ELF-1 (cell line): ENCODE measurements at places on chromosomes 1 and 21.

DNA sequence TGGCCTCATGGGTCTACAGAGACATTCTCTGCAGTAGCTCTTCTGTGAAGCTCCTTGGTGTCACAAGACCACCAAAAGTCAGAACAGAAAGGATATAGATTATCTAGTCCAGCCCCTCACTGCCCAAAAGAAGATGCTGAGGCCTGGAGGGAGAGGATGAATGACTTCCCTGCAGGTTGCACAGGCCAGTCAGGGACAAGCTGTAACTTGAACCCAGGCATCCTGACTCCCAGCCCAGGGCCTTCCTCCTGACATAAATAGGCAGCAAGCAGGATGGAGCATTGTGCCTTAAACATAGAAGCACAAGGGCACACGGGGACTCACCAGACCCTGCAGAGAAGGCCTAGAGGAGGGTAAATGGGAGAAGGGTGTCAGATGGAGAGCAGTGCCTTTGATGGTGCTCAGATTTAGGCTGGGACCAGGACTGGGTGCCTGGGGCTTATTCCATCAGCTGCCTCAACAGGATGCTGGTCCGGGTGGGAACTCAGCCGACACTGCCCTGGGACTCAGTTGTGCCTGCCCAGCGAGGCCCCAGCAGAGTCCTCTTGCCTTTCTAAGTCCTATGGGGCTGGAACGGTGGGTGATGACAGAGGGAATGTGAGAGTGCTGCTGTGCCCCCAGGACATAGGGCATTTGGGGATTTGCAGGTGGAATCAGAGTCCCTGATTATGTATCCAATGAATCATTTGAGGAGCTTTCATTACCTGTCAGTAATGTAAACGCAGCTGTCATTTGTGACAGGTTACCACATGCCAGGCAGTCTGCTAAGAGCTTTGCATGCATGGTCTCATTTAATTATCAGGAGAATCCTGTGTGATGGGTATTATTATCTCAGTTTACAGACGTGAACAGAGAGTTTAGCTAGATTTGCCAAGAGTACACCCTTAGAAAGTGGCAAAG lies 13.2 kb downstream of the S100A7A start:
- DNase-seq: no peak

DNA sequence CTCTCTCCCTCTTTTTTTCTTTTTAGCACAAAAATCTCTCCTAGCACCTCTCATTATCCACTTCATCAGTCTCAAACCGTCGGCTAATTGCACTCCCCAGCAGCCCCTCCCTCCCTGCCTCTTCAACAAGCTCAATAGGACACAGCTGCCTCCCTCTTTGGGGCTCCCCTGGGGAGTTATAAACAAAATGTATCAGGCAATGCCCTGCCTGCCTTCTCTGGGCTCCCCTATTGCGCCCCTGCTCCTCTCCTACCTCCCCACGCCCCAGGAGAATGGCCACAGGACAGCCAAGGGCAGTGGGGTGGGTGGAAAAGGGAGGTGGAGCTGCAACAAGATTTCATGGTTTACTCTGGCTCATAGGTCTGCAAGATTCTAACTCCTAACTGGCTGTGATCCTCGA lies 147.1 kb upstream of the GRIK3 start:
- no peak for DNase-seq

DNA sequence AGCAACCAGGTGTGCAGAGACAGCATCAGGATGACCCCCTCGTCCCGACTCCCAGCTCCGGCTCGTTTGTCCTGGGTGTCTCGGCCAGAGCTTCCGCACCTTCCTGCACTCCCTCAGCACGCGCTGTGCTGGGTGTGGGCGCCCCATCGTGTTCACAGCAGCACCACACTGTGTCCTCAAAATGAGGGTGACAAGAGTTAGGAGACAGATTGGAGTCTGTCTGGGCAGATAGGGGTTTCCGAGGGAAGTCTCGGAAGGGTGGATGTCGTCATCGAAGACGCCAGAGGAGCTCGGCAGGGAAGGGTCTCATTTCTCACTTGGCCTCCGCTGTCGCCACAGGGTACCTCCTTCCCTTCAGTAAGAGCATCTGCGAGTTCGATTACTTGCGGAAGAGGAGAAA lies 4.1 kb downstream of the CCDC27 start:
- no peak for DNase-seq

- no peak for DNase-seq
These were observed 35.5 kb downstream of the SPSB1 start for GRCh38 chr1:9328201-9328600.

DNA sequence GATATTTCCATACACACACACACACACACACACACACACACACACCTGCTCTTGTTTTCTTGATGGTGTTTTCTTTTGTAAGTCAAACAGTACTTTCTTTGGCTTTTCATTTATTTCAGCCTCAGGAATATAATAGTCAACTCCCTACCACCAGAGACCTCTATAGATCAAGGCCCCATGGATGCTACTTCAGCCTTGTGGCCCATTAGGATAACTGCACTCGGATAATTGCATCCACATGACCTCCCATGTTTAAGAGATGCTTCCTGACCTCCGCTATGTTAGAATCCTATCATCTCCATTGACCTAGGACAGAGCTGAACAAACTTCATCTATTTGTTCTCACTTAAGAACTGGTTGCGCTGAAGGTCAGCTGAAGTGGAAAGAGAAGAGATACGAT lies 1094.0 kb upstream of the B3GALT2 start:
- DNase-seq: no peak

GRCh38 chr21:45932922-45933502 lies 48.6 kb upstream of the COL6A1 start:
- no peak for DNase-seq

DNA sequence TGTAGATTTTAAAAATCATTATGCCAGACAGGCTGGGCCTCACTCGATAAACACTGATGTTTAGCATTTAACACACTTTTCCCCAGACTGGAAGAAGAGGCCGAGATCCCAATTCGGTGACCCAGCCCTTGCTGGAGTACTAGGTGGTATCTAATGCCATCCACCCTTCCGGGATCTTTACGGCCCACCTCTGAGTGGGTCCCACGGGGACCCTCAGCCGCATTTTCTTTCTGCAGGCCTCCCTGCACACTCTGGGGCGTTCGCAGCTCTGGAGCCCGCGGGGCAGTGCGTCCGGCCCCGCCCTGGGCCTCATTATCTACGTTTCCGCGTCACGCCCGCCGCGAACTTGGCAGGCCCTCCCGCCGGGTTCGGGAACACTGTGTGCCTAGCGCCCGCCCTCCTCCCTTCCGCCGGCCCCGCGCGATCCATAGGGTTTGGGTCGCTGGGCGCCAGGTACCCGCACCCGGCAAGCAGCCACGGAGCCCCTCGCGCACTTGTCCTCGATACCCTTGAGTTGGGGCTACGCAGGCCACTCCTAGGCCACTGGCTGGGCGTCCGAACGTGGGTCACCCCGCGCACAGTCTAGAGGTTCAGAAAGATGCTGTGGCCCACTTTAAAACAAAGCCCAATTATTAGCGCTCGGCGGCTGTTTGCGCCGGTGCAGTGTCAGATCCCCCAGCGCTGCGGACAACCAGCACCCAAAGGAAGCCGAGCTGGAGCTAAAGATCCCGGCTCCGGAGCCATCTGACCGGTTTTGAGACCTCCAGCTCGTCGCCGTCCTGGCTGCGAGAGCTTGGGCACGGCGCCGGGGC lies 950 bp upstream of the EVA1C start:
- peak; percentile 35 for DNase-seq
